ENCODE measurements at places on chromosomes 16 and 17. TPM values are rescaled to one million over a fixed set of nuclear protein-coding genes. Genes with fewer than 3 reads are reported as not detected.

- DNase-seq, result no peak
Observed at GRCh38 chr17:73639932-73640331, 4.3 kb downstream of the SDK2 start.

DNA sequence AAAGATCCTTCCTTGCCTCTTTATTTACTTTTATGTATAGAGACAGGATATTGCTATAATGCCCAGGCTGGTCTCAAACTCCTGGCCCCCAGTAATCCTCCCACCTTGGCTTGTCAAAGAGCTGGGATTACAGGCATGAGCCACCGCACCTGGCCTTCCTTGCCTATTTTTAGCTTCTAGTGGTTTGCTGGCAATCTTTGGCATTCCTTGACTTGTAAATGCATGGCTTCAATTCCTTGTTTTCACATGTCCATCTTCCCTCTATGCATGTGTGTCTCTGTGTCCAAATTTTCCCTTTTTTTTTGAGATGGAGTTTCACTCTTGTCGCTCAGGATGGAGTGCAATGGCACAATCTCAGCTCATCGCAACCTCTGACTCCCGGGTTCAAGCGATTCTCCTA lies 22.5 kb downstream of the HEXIM2 start:
- DNase-seq, result no peak

GRCh38 chr16:84582958-84583516 lies 34.8 kb downstream of the COTL1 start:
- DNase-seq, result no peak

Gene KRTAP4-6
- not detected for total RNA-seq

- no peak for DNase-seq
Observed at GRCh38 chr17:74764751-74765286, 11.3 kb downstream of the NAT9 start.

DNA sequence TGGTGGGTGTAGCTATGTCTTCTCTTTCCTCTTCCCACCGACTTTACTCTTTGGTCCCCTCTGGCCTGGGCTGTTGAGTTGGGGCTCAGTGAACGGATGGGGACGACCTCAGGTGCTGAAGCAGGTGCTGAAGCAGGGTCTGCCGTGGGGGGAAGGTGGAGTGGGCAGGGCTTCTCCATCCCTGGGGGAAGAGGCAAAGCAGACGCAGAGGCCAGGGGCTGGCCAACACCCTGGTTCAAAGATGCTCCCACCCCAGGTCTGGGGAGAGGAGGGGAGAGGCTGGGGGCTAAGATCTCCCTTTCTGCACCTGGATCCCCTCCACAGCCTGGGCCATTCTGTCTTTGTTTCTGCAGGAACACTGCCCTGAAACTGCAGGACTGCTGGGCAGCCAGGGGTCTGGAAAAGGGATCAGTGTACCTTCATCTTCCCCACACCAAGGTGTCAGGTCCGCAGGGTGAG lies 22.9 kb downstream of the ALOX12B start:
- DNase-seq, result peak; percentile 58
